ENCODE measurements at places on chromosomes 4 and X.

GRCh38 chrX:152923599-152923998, 25.7 kb downstream of the ZNF185 start:
- DNase-seq: no peak

DNA sequence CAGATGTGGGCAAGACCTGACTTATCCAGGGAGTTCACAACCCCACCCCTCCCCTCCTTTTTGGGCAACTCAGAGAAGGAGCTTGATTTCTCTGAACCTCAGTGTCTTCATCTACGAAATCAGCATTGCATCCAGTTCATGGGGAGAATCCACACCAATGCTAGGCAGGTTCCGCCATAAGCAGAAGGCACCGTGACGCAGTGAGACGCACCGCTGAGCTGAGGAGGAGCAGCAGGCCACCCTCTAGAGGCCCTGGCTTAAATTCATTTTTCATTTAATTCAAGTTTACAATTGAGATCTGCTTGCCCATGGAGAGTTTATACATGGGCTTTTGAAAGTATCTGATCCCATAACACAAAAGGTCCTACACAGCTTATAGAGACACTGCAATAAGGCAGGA, 55.7 kb downstream of the CPZ start:
- no peak for DNase-seq

- DNase-seq: no peak
These were observed 136.8 kb downstream of the ADGRL3 start for GRCh38 chr4:61336916-61337315.

GRCh38 chr4:110955748-110956147, 332.9 kb upstream of the PITX2 start:
- DNase-seq: no peak

DNA sequence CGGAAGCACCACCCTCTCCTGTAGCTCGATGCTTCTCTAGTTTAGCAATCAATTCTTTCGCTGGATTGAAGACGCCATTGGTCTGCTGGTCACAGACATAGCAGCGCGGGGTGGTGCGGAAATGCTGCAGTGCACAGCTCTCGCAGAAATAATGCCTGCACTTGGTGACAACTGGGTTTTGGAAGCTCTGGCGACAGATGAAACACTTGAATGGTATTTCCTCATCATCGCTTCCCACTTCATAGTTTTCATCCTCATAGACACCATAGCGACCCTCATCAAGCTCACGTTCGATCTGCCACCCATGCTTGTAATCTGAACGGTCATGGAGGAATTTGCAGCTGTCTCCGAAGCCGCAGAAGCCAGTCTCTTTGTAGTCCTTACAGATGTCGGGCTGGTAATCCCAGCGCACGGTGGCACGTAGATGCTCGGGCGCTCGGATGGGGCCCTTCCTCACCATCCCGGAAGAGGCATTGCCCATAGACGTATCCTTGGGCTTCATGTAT, 854 bp downstream of the RNF113A start:
- DNase-seq: no peak

DNA sequence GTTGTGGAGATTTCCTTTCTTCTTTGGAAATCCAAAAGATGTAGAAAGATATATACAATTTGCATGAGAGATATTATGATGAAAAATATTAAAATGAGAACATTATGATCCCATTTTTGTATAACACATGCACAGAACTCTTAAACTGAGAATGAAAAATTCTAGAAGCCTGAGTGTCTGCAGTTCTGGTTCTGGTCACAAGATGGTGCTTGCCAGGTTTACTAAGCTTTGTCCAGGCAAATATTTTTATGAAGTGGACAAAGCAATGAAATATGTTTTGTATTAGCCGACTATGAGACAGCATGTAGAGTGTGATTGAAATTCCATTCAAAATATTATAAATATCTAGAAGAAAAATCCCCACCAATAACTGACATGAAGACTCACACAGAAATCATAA, 2.2 kb downstream of the PWWP3B start:
- no peak for DNase-seq

DNA sequence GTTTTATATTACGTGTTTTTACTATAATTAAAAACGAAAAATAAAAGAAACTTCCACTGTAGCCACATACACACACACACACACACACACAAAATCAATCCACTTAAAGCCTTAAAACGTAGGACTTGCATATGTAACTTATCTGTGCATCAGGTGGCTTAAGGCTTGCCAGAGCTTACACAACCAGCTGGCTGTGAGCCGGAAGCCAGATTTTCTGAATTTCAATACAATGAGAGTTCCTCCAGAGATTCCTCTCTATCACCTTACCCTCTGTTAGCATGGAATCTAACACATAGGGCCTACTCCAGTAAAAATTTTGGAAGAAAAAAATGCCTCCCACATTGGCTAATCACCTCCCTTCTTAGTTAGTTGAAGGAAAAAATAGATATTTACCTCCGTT, 27.9 kb upstream of the SLITRK4 start:
- DNase-seq: no peak
